ENCODE measurements at places on chromosomes 1 and 21. TPM values are rescaled to one million over a fixed set of nuclear protein-coding genes. Genes with fewer than 3 reads are reported as not detected.

- no peak overlapping the region for H3K27ac ChIP-seq
- no peaks in the 10 kb centered on the region for H3K36me3 ChIP-seq
- no peaks in the 10 kb centered on the region for H3K4me1 ChIP-seq
- peaks cover 1% of the 10 kb centered on the region for H3K27me3 ChIP-seq
These were observed 46.0 kb downstream of the RUNX1 start for GRCh38 chr21:35002879-35003722.

DNA sequence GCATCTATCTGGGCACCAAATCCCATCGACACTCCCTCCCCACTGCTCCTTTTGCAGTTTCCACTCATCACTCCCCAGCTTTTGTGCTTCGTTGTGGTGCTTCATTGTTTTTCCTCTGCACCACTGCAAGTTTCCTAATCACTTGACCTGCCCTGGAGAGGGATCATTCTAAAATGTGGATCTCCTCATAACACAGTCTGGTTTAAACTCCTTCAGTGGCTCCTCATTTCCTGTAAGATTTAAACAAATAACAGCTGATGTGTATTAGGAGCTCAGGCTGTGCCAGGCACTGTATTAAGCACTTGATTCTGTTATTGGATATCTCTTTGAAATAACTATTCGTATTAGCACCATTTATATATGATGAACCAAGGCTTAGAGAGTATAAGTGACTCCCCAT, 51.3 kb downstream of the MAP10 start:
- no peak overlapping the region for H3K4me3 ChIP-seq
- H3K4me1 ChIP-seq, result no peaks in the 10 kb centered on the region
- peaks cover 3% of the 10 kb centered on the region for H3K27me3 ChIP-seq
- H3K36me3 ChIP-seq, result no peaks in the 10 kb centered on the region
- no peak overlapping the region for H3K27ac ChIP-seq
- no peak for DNase-seq

DNA sequence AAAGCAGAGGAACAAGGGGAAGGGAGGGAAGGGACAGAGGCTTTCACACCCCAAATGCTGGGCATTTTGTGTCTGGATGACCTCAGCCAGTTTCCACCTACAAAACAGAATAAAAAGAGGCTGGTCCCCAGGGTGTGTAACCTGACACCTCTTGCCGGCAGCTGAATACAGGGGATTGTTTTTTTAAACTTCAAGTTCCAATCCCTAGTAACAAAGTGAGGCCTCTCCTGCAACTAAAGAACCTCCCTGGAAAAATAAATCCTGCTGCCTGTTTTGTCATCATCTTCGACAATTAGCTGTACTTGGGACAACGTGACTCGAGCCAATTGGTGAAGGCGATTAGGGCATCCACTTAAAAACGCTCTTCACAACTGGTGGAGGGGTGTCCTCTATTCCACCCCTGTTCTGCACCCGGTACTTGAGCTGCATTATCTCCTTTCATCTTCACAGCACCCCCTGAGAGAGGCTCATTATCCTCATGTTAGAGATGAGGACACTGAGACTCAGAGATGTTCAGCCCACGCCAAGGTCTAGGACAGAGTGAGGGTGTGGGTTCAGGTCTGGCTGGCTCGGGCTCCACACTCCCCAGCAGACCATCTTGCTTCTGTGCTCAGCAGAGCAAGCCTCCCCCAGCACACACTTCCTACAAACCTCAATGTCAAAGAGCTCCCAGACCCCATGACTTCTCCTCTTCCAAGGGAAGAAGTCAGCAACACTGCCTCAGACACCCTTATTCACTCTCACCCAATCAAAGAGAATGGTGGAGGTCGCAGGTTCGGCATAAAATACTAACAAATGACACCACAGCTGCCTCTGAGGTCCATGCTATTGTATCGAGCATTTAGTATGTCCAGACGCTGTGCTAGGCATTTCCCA, 15.2 kb downstream of the ITPKB start:
- peaks cover 3% of the 10 kb centered on the region for H3K27me3 ChIP-seq
- peaks cover 54% of the 10 kb centered on the region for H3K4me1 ChIP-seq
- H3K36me3 ChIP-seq, result no peaks in the 10 kb centered on the region
- H3K27ac ChIP-seq, result peak overlapping the region; percentile 95

DNA sequence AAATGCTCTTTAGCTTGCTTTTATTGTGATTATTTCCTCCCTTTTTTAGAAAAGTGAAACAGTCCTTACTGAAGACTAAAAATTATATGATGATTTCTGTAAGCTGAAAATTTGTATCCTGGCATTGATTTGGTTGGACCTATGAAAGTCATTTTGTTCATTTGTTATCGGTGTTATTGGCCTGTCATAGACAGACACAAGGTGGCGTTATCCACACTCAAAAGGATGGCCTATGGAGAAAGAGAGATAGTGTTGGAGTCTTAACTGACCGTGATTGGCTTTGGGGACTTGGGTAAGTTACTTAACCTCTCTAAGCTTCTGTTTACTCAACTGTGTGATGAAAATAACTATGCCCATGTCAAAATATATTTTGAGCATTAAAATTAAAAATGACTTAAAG, 203.6 kb upstream of the CHODL start:
- no peak overlapping the region for H3K27ac ChIP-seq
- no peak overlapping the region for H3K4me3 ChIP-seq
- no peaks in the 10 kb centered on the region for H3K27me3 ChIP-seq
- no peaks in the 10 kb centered on the region for H3K4me1 ChIP-seq

- H3K27ac ChIP-seq, result no peak overlapping the region
- no peaks in the 10 kb centered on the region for H3K4me1 ChIP-seq
- H3K27me3 ChIP-seq, result no peaks in the 10 kb centered on the region
- H3K36me3 ChIP-seq, result no peaks in the 10 kb centered on the region
These were observed 55.8 kb upstream of the RC3H1 start for GRCh38 chr1:174077749-174078490.

DNA sequence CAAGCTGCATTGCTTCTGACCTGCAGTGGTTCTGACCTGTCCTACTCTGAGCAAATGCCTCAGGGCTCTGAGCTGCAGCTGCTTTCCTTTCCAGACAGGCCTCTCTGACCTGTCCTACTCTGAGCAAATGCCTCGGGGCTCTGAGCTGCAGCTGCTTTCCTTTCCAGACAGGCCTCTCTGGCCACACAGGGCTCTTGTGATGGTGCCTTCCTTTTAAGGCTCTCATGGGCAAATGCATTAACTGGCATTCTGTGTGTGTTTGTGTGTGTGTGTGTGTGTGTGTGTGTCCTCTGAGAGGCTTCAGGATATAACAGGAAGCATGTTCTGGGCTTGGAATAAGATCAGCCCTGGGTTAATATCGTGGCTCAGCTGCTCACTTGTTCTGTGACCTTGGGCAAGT, 131.3 kb downstream of the NTPCR start:
- DNase-seq, result peak; percentile 67
- peaks cover 31% of the 10 kb centered on the region for H3K4me1 ChIP-seq
- H3K36me3 ChIP-seq, result no peaks in the 10 kb centered on the region
- H3K4me3 ChIP-seq, result peak overlapping the region; percentile 30
- H3K27ac ChIP-seq, result peak overlapping the region; percentile 93
- H3K27me3 ChIP-seq, result peaks cover 4% of the 10 kb centered on the region

GRCh38 chr1:112807999-112808398, 92.9 kb upstream of the PPM1J start:
- peaks cover 30% of the 10 kb centered on the region for H3K4me1 ChIP-seq
- no peaks in the 10 kb centered on the region for H3K36me3 ChIP-seq
- peaks cover 13% of the 10 kb centered on the region for H3K27me3 ChIP-seq
- DNase-seq, result no peak
- no peak overlapping the region for H3K4me3 ChIP-seq

GRCh38 chr1:108200687-108201051, 526 bp upstream of the SLC25A24 start:
- H3K4me3 ChIP-seq, result peak overlapping the region; percentile 93
- peaks cover 19% of the 10 kb centered on the region for H3K4me1 ChIP-seq
- peak overlapping the region; percentile 90 for H3K27ac ChIP-seq
- H3K36me3 ChIP-seq, result peaks cover 5% of the 10 kb centered on the region
- no peak for DNase-seq
- peaks cover 9% of the 10 kb centered on the region for H3K27me3 ChIP-seq

DNA sequence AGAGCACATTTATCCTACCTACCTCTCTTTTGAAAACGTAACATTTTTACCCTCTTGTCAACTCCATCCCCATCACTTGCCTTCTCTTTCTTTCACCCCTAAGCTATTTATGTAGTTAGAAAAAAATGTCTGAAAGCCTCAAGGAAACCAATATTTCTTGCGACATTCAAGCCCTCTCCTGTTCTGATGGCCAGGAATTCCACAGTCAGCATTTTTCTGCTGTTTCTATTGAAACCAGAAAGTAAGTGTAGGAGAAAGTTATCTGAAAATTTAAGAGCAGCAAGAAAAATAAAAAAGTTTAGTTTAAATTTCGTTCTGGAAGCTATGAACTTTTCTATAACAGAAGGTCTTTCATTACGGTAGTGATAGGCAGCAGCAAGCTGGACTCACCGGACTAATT, 247.6 kb upstream of the PBX1 start:
- no peaks in the 10 kb centered on the region for H3K27me3 ChIP-seq
- no peaks in the 10 kb centered on the region for H3K4me1 ChIP-seq
- no peak overlapping the region for H3K4me3 ChIP-seq

DNA sequence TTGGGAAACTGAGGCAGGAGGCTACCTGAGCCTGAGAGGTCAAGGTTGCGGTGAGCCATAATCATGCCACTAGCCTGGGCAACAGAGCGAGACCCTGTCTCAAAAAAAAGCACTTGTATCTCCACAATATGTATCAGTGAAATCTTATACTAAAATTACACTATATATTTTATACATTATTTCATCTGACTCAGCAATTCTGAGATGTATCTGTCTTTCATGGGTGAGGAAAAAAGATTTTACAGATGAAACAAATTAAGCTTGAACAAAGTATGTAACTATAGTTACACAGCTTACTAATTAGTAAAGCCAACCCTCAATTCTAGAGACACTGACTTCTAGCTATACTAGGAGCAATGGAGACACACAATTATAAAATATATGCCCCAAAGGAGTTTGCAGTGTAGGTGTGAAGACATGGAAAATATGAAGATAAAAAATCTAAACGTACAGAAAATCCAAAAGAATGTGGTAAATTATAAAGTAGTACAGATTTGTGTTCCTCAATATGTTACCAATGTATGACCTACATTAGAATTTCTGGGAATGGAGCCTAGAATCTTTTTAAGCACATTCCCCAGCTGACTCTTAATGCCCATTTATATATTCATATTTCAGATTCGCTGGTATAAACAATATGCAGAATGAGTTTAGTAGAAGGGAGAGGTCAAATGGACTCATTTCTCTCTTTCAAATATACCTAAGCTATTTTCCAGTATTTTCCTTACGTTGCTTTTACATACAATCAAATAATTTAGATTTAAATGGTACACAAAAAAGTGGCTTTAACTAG, 14.6 kb downstream of the GTF2B start:
- no peak overlapping the region for H3K27ac ChIP-seq
- no peak for DNase-seq
- H3K4me1 ChIP-seq, result no peaks in the 10 kb centered on the region
- H3K36me3 ChIP-seq, result no peaks in the 10 kb centered on the region
- no peak overlapping the region for H3K4me3 ChIP-seq

GRCh38 chr21:32316361-32317215, 17.9 kb downstream of the MRAP start:
- no peak overlapping the region for H3K4me3 ChIP-seq
- H3K36me3 ChIP-seq, result peaks cover 6% of the 10 kb centered on the region
- H3K27ac ChIP-seq, result no peak overlapping the region
- no peak for DNase-seq
- peaks cover 23% of the 10 kb centered on the region for H3K4me1 ChIP-seq

DNA sequence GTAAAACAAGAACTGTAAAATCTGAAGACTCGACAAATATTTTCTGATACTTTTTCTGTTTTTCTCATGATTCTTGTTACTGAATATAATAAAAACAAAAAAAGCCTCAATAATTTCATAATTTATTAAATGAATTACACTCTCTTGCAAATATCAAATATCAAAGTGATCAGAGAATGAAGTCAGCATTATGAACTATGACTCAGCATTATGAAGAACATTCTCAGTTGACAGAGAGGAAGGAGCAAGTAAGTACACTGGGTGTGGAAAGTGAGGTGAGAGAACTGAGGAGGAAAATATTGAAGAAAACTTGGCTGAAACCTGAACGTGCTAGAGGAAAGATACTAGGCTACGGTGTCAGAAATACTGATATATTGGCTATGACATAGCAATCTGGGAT, 529.5 kb downstream of the KCNT2 start:
- DNase-seq, result no peak
- H3K4me1 ChIP-seq, result no peaks in the 10 kb centered on the region
- no peak overlapping the region for H3K4me3 ChIP-seq
- H3K27ac ChIP-seq, result no peak overlapping the region
- H3K36me3 ChIP-seq, result no peaks in the 10 kb centered on the region

DNA sequence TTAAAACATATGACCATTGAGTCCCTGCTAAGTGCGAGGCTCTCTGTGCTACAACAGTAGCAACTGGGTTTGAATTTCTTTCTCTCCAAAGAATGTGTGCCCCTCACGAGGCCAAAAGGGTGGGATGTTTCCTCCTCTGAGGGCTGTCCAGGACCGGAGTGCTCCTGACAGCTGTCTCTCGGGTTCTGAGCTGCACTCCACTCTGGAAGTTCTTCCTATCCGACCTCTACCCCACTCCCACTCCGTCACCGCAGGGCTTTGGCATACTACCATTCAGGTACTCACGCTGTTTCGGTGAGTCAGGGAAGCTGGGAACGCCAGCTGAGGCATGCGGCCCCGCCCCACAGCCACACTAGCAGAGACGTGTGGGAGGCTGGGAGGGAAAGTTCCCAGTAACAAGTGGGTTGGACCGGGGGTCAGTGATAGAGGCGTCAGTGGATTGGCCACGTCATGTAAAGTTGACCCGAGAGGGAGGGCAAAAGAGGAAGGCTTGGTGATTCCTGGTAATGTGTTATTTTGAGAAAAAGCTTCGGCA, 705 bp upstream of the SLC50A1 start:
- peaks cover 12% of the 10 kb centered on the region for H3K27me3 ChIP-seq
- H3K27ac ChIP-seq, result peak overlapping the region; percentile 98
- no peaks in the 10 kb centered on the region for H3K36me3 ChIP-seq
- peak overlapping the region; percentile 100 for H3K4me3 ChIP-seq
- DNase-seq, result peak; percentile 37

DNA sequence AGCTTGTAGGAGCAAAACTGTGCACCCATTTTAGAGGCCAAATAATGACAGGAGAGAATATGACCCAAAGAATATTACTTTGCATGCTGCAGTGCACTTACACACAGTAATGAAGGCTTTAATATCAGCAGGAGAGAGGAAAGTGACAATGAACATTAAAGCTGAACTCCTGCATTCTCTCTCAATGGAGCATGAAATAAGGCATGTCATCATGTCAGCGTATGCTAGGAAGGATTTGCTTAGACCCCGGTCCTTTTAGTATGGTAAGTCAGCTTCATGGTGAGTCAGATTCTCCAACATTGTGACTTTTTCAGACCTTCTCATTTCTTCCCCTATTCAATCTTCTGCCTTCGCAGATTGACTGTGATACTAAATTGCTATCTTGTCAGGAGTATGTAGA, 210.7 kb upstream of the TMPRSS15 start:
- no peak overlapping the region for H3K4me3 ChIP-seq
- H3K27me3 ChIP-seq, result peaks cover 1% of the 10 kb centered on the region
- no peaks in the 10 kb centered on the region for H3K36me3 ChIP-seq
- no peak for DNase-seq
- peak overlapping the region; percentile 55 for H3K27ac ChIP-seq
- H3K4me1 ChIP-seq, result peaks cover 49% of the 10 kb centered on the region

GRCh38 chr1:186636786-186637185, 43.4 kb downstream of the PTGS2 start:
- H3K27me3 ChIP-seq, result no peaks in the 10 kb centered on the region
- peak overlapping the region; percentile 9 for H3K27ac ChIP-seq
- H3K36me3 ChIP-seq, result no peaks in the 10 kb centered on the region
- no peak for DNase-seq

Gene DMBX1
- total RNA-seq, result not detected

Gene SV2A
- total RNA-seq, result 34.9 TPM

Gene MR1
- not detected for total RNA-seq

Gene AMIGO1
- total RNA-seq, result 8.0 TPM

Gene C1orf185
- not detected for total RNA-seq

Gene COL16A1
- 52.2 TPM for total RNA-seq

Gene PHF13
- 13.2 TPM for total RNA-seq

Data from glutamatergic neuron (in vitro differentiated cells).